Dermis blood vessel endothelial cell (primary cell): ENCODE measurements at places on chromosomes 6 and 20. TPM values are rescaled to one million over a fixed set of nuclear protein-coding genes. Genes with fewer than 3 reads are reported as not detected.

DNA sequence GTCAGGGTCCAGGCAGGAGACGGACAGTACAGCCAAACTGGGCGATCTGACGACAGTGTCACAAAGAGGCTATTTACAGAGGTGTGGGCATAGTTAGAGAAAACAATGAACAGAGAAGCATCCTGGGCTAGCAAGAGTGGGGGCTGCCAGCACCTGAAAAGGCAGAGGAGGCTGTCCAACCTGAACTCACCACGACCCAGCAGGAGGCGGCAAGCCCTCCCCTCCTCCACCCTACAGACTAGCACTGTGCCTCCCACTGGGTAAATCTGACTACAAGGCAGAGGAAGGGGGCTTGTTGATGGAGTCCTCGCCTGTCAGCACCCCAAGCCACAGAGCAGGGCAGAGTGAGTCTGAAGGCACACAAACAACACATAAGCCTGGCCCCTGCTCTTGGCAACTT is 52.8 kb upstream of the CDYL start:
- DNase-seq = no peak

TRIM31 gene
- total RNA-seq = not detected in 2 replicates

SLC22A16 gene
- not detected in 2 replicates for total RNA-seq

MOCS1 gene
- 12.8 and 19.7 TPM in 2 replicates for total RNA-seq

GRCh38 chr20:58988565-58988882 is 7.5 kb downstream of the NELFCD start:
- no peak for DNase-seq

- DNase-seq = peak; percentile 61
Measured at GRCh38 chr20:17966432-17967310, 1.9 kb downstream of the SNX5 start.

DNA sequence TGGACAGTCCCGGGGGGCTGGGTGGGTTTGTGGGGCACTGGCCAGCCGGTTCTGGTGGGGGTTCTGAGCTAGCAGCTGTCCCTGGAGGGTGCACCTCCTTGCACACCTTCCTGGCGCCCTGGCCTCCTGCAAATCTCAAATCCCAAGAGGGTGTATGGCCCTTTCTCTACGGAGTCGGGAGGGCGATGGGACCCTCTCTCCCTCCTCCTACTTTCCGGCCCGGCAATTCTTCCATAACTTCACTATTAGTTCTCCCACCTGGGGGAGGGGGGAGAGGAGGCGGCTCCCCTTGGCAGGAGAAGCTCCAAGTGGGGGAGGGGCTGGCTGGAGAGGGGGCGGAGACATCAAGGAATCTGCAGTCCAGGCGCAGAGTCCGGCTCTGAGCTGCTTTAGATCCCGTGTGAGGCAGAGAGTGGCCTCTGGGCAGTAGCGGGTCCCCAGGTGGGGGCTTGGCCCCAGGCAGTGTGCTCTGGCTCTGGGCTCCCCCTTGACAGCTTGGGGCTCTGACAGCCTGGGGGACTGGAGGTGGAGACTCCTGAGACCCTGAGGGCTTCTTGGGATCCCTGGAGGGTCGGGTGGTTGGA is 1.4 kb upstream of the LAMA5 start:
- DNase-seq = peak; percentile 41

- peak; percentile 54 for DNase-seq
Measured at GRCh38 chr6:130009146-130009545, 9.2 kb upstream of the L3MBTL3 start.

ULBP2 gene
- 2.0 and 3.7 TPM in 2 replicates for total RNA-seq

CST7 gene
- total RNA-seq = not detected in 2 replicates

GRCh38 chr6:29967379-29968010 is 25.2 kb downstream of the HLA-A start:
- DNase-seq = peak; percentile 66

- no peak for DNase-seq
Measured at GRCh38 chr6:140490081-140490480, 1115.6 kb upstream of the CITED2 start.

GRCh38 chr20:57647933-57648785 is 27.9 kb upstream of the ZBP1 start:
- no peak for DNase-seq

GRCh38 chr6:55082021-55082420 is 92.3 kb upstream of the HCRTR2 start:
- DNase-seq = no peak

HTR1E gene
- total RNA-seq = not detected in 2 replicates

IRF4 gene
- 0.05 TPM in 1 of 2 replicates, not detected in the other for total RNA-seq

LGSN gene
- not detected in 2 replicates for total RNA-seq

DNA sequence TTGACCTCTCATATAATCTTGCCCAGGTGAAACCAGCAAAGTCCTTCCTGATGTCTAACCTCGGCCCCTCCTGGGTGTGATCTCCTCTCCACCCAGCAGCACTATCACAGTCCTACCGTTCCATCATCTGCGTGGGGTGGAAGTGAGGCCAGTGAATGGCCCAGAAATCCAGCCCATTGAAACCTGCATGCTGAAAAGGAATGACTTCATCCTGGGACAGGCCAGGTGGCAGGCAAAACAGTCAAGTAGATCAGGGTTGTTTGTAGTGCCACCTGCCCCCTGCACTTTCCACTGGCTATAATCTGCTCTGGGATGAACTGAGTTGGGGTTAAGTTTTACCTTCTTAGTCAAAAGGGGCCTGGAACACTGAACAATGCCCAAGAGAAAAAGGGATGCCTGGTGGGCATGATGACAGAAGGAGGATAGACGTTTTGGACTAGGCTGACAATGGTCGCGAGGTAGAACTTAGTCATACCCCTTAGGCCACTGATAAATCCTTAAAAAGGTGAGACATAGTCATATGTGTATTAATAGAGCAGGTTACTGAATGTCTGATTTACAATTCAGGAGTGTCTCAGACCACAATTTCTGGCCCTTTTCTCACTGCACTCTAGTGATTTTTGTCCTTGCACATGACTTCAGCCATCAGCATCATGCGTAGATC is 8.1 kb upstream of the HSP90AB1 start:
- DNase-seq = no peak

PCSK2 gene
- not detected in 2 replicates for total RNA-seq

DNA sequence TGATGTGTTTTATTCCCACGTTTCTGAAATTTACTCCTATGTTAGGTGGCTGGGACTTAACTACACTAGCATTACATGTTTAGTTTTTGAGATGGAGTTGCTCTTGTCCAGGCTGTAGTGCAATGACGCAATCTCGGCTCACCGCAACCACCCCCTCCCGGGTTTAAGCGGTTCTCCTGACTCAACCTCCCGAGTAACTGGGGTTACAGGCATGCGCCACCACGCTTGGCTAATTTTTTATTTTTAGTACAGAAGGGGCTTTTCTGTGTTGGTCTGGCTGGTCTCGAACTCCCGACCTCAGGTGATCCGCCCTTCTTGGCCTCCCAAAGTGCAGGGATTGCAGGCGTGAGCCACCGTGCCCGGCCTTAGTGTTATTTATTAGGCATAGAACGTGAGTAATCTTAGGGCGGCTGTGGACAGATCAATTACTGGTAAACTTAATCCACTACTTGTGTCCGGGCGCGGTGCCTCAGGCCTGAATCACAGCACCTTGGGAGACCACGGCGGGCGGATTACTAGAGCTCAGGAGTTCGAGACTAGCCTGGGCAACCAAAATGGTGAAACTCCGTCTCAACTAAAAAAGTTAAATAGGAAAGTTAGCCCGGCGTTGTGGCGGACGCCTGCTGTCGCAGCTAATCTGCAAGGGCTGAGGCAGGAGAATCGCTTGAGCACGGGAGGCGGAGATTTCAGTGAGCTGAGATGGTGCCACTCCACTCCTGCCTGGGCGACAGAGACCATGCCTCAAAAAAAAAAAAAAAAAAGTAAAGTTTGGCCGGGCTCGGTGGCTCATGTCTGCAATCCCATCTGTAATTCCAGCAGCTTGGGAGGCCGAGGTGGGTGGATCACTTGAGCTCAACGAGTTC is 123.7 kb upstream of the BTN3A2 start:
- DNase-seq = peak; percentile 59

DNA sequence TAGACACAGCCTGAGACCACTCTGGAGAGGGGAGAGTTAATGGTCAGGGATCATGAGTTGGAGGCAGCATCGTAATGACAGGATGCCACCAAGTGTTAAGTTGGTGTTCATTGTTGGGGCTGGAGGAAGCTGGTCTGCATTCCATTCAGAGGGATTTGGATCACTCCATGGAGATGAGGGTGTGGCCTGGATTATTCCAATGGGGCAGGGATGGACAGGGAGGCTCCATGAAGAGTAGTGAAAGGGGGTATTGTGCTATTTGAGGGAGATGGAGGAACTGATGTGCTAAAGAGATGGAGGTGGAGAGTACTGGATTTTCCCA is 1.1 kb downstream of the SAPCD1 start:
- DNase-seq = peak; percentile 86

GRCh38 chr6:9233686-9234085 is 798.3 kb upstream of the SLC35B3 start:
- no peak for DNase-seq

DNA sequence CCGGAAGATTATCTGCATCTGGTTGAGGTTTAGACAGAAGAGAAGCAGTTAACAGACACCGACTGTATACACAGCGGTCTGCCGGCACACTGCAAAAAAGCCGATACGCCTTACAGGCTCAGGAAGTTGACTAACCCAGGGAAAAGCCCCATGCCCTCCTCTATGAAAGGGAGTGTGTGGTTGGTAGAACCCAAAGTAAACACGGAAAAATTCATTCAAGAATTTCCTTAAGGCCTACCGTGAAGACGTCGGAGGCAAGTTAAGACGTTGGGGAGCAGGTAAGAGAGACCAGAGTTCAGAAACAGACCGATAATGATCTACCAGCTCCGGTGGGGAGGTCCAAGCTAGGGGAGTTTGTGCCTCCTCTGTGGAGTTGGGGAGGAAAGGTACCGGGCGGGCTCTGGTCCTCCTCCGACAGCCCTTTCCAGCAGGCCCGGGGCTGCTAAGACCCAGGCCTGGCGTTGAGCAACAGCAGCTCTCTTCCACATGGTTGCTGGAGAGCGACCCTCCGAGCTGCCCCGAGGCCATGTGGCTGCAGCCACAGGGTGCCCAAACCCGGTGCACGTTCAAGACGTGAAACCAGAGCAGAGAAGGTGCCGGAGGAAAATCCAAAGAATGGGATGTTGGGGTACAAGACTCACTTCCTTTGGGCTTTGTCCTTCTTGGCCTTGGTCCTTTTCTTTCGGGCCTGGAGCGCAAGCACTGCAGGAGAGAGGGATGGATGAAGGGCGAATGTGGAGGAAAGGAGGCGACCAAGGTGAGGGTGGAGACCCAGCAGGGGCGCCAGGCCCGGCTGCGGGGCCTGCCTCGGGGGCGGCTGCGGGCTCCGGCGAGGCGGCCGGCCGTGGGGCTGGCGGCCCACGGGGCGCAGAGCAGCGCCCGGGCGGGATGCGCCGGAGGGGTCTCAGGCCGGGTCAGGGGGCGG is 809 bp downstream of the SRPK1 start:
- peak; percentile 83 for DNase-seq

SLC18B1 gene
- 7.7 and 11.2 TPM in 2 replicates for total RNA-seq

GRCh38 chr6:106844930-106845329 is 129.6 kb downstream of the CD24 start:
- DNase-seq = no peak

GPR63 gene
- under 0.01 and 0.09 TPM in 2 replicates for total RNA-seq

PNPLA1 gene
- not detected in 2 replicates for total RNA-seq

- no peak for DNase-seq
Measured at GRCh38 chr6:89599727-89600126, 38.8 kb downstream of the LYRM2 start.
